ENCODE measurements at places on chromosomes 11 and 22.

GRCh38 chr11:5291207-5291838, 10.4 kb downstream of the OR51B4 start:
- peaks cover 4% of the 10 kb centered on the region for H3K27me3 ChIP-seq
- H3K4me3 ChIP-seq, result no peak overlapping the region
- no peak for DNase-seq
- no peak overlapping the region for H3K27ac ChIP-seq
- no peaks in the 10 kb centered on the region for H3K36me3 ChIP-seq
- no peaks in the 10 kb centered on the region for H3K4me1 ChIP-seq

DNA sequence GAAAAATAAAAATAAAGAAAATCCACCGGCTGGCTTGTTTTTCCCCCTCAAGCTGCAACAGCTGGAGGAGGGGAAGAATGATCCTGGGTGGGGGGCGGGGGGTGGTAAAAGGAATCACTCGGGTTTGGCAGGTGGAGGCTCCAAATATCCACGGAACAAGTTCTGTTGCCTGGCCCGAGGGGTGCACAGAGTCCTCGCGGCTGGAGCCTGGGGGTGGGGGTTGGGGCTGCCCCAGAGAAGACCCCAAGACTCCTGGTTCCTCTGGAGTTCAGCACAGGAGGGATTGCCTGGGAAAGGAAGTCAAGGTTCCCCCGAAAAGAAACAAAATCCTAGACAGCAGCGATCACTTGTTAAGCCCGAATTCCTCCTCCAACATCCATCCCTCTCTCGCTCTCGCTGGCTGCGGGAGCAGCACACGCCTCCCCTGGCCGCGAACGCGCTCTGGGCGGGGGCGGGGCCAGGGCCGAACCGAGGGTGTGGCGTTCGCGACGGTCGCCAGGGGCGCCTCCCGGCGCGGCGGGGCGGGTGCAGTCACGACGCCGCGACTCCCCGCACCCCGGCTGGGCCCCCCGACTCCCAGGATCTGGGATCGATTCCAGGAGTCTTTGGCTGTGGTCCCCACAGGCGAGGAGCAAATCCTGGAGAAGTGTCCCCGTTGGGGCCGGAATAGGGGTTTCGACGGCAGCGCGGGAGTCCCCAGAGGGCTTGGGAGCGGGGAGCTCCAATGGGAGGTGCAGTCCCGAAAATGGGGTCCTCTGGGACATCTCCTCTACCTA, at the start of gene KCNA4:
TSS of gene KCNA4 (minus strand) at position 443 of the 776 bp plus-strand sequence. CDS start 4,352 bp downstream, outside the sequence.
- H3K36me3 ChIP-seq, result no peaks in the 10 kb centered on the region
- H3K27me3 ChIP-seq, result peaks cover 37% of the 10 kb centered on the region
- peak within 1 kb of the TSS; percentile 21 for H3K4me3 ChIP-seq

- H3K4me3 ChIP-seq, result no peak overlapping the region
- peaks cover 20% of the 10 kb centered on the region for H3K27me3 ChIP-seq
- H3K36me3 ChIP-seq, result no peaks in the 10 kb centered on the region
- no peaks in the 10 kb centered on the region for H3K4me1 ChIP-seq
Measured at GRCh38 chr22:32837803-32838202, 36.3 kb downstream of the TIMP3 start.

- H3K27me3 ChIP-seq, result peaks cover 5% of the 10 kb centered on the region
- DNase-seq, result no peak
- H3K27ac ChIP-seq, result no peak overlapping the region
- H3K4me1 ChIP-seq, result peaks cover 6% of the 10 kb centered on the region
- peak overlapping the region; percentile 81 for H3K4me3 ChIP-seq
Measured at GRCh38 chr22:20299746-20300136, 20.1 kb downstream of the DGCR6L start.

- no peak overlapping the region for H3K4me3 ChIP-seq
- H3K4me1 ChIP-seq, result peaks cover 6% of the 10 kb centered on the region
- peaks cover 8% of the 10 kb centered on the region for H3K36me3 ChIP-seq
- H3K27ac ChIP-seq, result no peak overlapping the region
- no peak for DNase-seq
- H3K27me3 ChIP-seq, result peaks cover 11% of the 10 kb centered on the region
Measured at GRCh38 chr11:35367491-35367890, 51.9 kb downstream of the SLC1A2 start.

DNA sequence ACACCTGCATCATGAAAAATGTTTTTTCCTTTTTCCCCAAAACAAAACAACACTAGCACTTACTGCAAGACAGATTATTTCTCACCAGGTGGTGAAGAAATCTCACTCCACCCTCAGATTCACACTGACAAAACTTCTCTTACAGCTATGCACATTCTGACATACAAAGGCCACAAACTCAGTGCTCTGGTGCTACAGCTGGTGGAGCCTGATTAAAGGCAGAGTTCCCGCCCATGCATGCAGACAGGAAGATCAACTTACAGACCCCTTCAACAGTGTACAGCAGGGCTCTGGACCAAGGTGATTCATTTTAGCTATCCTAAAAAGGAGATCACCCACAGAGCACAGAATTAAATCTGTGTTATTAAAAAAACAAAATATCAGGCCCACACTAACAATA, 112.6 kb downstream of the CADM1 start:
- H3K4me1 ChIP-seq, result peaks cover 1% of the 10 kb centered on the region
- DNase-seq, result no peak
- no peak overlapping the region for H3K4me3 ChIP-seq
- peaks cover 19% of the 10 kb centered on the region for H3K27me3 ChIP-seq
- no peaks in the 10 kb centered on the region for H3K36me3 ChIP-seq
